ENCODE measurements at places on chromosomes 16 and 17.
A peak's percentile ranks its signal among the peaks of the same experiment; 100 is the strongest.

GRCh38 chr17:68127914-68128313 lies 92.4 kb downstream of the KPNA2 start:
- no peak for DNase-seq

DNA sequence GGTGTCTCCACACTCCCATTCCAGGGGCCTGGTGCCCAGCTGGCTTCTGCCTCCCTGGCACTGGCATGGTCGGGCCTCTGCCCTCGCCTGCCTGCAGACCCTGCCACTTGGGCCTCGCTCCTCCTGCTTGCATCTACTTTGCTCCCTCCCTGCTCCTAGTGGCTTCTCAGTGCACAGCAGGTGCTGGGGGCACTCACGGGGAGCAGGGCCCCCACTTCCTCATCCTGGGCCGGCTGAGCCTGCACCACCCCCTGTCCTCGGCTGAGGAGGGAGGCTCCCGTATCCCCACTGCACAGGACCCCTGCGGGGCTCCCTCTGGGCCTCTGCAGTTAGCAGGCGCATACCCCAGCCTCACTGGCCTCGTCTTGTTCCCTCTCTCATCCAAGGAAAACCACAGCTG lies 35.2 kb downstream of the CIBAR2 start:
- no peak for DNase-seq

- no peak for DNase-seq
Observed at GRCh38 chr17:70527364-70527888, 358.1 kb downstream of the KCNJ2 start.

DNA sequence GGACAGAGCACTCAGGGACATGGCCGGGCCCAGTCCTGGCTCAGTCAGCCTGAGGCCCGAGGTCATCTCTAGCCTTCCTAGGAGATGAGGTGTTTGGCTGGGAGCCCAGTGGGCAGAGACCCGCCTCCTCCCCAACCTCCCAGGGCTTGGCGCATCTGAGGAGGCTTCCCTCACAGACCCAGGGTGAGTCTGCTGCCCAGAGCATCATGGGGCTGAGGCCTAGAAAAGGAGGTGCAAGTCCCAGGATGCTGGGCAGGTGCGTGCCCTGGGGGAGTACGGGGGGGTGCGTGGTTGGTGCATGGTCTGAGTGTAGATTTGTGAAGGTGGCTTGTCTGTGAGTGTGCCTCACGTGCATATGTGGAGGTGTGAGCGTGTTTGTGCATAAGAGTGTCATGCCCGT lies 4.7 kb downstream of the PDE6G start:
- peak; percentile 92 for DNase-seq

- no peak for DNase-seq
Observed at GRCh38 chr16:81600275-81600674, 155.7 kb downstream of the CMIP start.

DNA sequence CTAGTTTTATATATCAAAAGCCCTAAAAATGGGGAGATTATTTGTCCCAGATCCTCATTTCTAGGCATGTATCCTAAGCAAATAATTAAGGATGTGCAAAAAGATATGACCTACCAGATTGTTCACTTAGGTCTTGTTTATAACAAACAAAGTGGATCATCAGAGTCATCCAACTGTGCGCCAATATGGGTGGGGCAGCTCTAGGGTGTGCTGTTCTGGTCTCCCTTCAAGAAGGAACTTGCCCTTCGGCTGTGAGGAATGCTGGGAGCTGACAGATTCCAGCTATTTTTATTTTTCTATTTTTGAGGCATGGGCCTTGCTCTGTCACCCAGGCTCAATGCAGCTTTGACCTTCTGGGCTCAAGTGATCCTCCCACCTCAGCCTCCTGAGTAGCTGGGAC lies 13.8 kb downstream of the CHP2 start:
- DNase-seq = no peak

GRCh38 chr17:5871666-5872065 lies 198.5 kb upstream of the WSCD1 start:
- no peak for DNase-seq

DNA sequence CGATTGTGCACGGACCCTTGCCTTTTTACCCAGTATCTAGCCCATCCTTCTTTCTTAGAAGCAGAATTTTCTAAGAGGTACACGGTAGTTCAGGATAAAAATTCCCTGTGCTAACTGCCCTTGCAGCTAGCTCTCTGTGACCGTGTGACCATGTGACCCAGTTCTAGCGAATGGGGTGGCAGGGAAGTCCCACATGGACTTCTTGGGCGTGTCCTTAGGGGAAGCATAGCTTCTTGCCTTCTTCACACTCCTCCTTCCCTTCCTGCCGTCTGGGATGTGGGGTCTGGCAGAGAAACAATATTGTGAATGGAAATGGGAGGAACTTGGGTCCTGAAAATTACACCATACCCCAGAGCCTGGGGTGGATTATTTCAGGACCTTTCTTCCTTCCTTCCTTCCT lies 670.7 kb downstream of the MAF start:
- DNase-seq = no peak

- DNase-seq = no peak
Observed at GRCh38 chr17:57293077-57293476, 36.8 kb downstream of the MSI2 start.

DNA sequence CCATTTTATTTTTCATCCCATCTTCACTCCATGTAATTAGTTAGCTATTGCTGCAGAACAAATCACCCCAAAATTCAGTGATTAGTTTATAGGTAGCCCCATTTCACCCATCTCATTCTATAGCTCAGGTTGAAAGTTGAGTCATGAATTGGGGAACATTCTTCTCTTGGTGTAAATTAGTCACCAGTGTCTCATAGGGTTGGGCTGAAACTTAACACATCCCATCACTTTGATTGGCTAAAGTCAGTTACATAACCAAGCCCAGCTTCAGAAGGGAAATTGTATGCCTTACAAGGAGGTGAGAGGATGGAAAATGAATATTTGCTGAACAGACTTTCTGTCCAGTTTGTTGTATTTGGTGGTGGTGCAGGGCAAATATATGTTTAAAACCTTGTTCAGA lies 477.5 kb downstream of the WWOX start:
- peak; percentile 4 for DNase-seq

DNA sequence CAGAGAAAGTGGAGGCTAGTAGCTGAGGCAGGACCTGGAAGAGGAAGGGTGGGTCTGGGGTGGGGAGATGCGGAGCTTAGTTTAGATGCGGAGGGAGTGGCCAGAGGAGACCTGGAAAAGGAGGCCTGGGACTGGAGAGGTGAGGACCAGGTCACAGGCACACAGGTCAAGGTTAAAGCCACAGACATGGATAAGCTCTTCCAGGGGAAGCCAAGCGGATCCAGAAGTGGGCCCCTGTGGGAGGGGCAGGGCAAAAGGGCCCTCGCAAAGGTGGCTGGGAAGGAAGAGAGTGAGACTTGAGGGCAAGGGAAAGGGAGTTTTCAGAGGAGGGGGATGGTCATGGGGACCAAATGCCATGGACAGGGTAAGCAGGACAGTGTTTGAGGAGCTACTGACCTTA lies 13.9 kb upstream of the MLLT6 start:
- DNase-seq = no peak

Measured in A549 (cell line).